HT-29 (cell line): ENCODE measurements at places on chromosomes 4 and X.

DNA sequence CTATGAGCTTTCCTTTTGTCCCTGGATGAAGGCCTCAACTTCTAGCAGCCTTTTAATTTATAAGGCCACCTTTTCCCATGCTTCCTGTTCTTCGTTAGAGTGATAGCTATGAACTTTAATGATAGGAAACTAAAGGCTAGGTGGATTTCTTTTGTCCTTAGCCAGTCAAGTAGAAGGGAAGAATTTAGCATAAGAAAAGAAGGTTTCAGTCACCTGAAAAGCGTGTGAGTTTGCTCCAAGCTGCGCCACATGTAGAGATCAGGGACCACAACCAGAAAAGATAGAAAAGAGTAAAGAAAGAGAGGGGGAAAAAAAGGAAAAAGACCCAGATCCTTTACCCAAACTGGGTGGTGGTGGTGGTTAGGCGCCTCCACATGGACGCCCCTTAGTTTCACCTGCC lies 28.6 kb downstream of the LUZP4 start:
- no peak for DNase-seq

GRCh38 chrX:109660435-109661143 lies 35.6 kb upstream of the KCNE5 start:
- no peak for DNase-seq

- DNase-seq = no peak
Measured at GRCh38 chrX:10519761-10520160, 100.6 kb downstream of the MID1 start.

DNA sequence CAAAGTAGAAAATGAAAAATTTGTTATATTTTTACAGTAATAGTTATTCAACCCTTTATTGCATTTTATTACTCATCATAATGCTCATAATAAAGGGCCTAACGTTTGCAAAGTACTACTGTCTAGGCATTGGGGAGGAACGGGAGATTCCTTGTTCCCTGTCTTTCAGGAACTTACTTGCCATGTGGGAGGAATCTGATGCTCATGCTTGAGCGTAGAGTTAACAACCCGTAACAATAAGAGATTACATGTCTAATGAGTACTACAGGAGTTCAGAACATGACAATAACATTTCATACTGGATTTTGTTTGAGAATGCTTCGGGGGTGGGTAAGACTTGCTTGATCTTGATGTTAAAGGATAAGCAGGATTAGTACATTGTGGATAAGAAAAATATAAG lies 2.9 kb downstream of the CCSER1 start:
- DNase-seq = peak; percentile 42

- DNase-seq = no peak
Measured at GRCh38 chrX:48966796-48967579, 4.7 kb downstream of the KCND1 start.

GRCh38 chrX:39969099-39969818 lies 128.5 kb downstream of the BCOR start:
- no peak for DNase-seq

GRCh38 chrX:136694431-136695087 lies 46.6 kb downstream of the CD40LG start:
- peak; percentile 58 for DNase-seq

GRCh38 chr4:37452952-37453280 lies 208.4 kb downstream of the NWD2 start:
- peak; percentile 96 for DNase-seq

- no peak for DNase-seq
Measured at GRCh38 chr4:169179609-169180521, 90.9 kb downstream of the SH3RF1 start.

GRCh38 chr4:52296341-52296740 lies 245.2 kb downstream of the SPATA18 start:
- no peak for DNase-seq

DNA sequence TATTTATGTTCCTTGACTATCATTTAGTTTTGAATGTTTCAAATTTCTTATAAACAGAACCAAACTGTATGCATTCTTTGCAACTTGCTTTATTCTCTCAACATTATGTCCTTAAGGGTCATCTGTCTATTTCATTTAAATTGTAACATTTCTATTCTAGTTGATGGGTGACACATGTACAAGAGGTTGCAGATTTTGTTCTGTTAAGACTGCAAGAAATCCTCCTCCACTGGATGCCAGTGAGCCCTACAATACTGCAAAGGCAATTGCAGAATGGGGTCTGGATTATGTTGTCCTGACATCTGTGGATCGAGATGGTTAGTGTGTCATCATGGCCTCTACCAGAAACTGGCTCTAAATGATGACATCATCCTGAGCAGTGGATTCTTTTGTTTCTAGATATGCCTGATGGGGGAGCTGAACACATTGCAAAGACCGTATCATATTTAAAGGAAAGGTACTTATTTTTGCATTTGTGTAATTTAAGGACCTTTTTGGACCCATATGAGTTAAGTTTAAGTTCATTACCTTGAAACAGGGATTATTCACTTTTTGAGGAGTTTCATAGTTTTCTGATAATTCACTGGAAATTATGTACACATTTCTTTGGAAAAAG lies 6.1 kb downstream of the LIAS start:
- DNase-seq = peak; percentile 43

- DNase-seq = no peak
Measured at GRCh38 chr4:137934911-137935310, 307.2 kb downstream of the SLC7A11 start.

DNA sequence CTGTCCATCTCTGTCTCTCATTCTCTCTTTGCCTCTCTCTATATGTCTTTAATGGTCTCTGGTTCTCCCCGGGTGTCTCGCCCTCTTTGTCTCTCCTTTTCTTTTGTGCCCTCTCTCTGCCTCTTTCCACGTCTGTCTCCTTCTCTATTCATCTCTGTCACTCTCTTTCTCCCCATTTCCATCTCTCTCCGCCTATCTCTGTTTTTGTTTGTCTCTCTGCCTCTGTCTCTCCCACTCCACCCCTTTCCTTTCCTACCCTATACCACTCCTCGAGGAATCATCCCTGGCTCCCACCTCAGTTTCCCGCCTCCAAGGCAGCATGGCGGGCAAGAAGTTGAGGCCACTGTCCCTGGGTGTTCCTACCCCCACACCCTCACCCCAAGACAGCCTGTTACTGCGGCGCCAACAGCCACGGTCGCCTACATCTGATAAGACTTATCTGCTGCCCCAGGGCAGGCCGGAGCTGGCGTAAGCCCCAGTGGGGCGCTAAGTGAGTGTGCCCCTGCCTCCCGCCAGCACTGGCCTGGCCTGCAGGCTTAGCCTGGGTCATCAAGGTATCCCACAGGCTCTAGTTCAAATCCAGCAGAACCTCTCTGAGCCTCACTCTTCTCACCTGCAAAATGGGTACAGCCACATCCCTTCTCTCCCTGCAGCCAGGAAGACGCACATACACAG lies 713 bp upstream of the GATA1 start:
- no peak for DNase-seq

GRCh38 chr4:87758270-87758669 lies 41.1 kb upstream of the IBSP start:
- DNase-seq = no peak

DNA sequence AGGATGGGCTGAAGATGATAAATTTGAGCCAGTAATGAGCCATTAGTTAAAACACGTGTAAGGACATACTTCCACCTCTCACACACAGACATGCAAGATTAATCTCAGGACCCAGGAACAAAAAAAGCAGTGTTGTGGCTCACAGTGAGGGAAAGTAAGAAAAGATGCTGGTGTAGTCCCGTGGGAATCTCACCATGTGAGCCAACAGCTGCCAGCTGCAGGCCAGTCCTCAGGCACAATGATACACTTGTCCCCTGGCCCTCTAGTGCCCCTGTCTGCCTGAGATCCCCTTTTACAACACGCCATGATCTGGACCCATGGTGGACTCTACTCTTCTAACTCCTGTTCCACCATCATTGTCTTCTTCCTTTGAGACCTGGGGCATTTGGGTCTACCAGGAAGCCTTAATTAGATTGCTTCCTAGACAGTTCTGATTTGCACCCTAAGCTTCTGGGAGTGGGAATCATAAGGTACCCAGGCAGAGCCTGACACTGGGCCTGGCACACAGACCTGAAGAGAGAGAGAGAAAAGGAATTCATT lies 194.7 kb downstream of the STIM2 start:
- no peak for DNase-seq

- no peak for DNase-seq
Measured at GRCh38 chr4:185752872-185753271, 59.1 kb downstream of the SORBS2 start.

DNA sequence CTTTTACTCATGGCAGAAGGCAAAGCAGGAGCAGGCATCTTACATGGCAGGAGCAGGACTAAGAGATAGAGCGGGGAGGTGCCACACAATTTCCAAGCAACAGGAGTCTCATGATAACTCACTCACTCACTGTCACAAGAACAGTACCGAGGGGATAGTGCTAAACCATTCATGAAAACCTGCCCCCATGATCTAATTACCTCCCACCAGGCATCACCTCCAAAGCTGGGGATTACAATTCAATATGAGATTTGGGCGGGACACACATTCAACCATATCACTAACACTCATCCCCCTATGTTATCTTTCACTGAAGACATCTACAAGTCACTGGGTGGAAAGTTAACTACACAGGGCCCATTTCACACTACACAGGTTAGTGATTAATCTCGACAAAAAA lies 25.4 kb upstream of the GLRB start:
- DNase-seq = no peak

DNA sequence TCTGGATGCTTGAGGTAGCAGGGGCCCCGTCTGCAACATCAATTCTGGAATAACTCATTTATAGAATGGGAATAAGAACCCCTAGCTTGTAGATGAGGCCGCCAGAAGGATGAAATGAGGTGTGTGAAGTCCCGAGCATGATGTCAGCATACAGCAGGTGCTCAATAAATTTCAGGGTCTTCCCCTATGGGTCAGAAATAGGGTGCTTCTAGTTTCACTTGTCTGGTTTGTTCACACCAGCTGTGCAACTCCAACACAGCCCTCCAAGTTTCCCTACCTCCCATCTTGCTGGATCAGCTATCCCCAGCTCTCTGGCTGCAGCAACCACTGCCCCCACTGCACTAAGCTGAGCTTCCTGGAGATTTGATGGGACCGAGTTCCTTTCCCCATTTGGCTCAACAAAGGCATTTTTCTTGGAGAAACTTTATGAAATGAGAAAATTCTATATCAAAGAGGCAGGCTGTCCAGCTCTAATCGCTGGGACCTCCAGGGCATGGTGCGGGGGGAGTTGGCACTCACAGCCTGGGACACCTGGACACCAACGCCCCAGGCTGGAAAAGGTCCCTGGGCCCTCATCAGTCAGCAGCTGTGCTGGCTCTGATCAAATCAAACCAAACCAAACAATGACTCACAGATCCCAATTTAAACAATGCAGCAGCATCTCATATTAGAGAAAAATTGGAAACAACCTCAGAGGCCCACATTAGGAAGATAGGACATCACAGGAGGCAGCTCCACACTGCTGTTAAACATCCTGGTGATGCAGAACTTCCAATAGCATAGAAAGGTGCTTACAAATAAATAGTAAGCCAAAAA lies 13.3 kb downstream of the SLC2A9 start:
- no peak for DNase-seq

GRCh38 chrX:103253608-103254007 lies 1.3 kb downstream of the TCEAL8 start:
- no peak for DNase-seq

DNA sequence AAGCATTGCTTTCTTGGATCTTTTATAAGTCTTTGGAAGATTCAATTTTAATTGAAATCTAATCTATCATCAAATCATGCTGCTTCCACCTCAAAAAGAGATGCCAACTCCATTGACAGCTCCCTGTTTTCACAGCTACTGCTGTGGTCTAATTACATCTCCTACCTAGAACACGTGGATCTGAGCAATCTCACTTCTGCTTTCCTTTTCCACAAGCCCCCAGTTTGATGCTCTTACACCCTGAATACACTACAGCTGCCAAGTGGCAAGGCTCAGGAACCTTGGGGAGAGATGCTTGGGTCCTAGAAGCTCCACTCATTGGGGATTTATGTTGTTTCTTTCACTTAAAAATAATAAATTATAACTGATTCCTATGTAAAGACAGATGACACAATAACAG lies 172.0 kb downstream of the CFAP299 start:
- no peak for DNase-seq

DNA sequence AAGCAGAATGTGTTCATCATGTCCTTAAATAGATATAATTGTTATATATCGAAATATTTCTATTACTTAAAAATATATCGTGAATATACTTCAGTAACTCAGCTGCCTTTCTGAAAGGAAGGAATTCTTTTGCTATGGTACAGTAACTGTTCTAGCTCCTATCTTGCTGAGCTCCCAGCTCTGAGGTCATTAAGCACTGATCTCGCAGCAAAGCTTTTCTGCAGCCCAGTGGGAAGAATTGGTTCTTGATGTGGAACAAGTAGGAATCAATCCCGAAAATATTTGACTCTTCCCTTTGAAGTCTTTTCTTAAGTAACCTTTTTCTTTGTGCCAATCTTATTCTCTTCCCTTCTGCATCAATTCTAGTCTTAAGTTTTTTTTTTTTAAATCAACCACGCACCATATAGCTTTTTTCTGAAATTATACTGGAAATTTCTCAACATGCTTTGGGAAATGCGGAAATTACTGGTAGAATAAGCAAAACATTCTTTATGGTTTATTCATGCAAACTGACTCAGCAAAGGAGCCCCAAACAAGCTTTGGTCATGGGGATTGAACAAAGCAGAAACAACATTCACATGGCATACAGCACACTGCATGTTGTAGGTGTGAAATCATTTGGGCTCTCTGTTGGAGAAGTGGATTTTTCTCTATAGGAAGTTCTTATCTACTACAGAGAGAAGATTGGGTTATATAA lies 428.9 kb upstream of the GNPDA2 start:
- no peak for DNase-seq

- DNase-seq = no peak
Measured at GRCh38 chr4:40205259-40206198, 8.7 kb downstream of the RHOH start.

- DNase-seq = no peak
Measured at GRCh38 chrX:109822861-109823260, 89.8 kb upstream of the ACSL4 start.

DNA sequence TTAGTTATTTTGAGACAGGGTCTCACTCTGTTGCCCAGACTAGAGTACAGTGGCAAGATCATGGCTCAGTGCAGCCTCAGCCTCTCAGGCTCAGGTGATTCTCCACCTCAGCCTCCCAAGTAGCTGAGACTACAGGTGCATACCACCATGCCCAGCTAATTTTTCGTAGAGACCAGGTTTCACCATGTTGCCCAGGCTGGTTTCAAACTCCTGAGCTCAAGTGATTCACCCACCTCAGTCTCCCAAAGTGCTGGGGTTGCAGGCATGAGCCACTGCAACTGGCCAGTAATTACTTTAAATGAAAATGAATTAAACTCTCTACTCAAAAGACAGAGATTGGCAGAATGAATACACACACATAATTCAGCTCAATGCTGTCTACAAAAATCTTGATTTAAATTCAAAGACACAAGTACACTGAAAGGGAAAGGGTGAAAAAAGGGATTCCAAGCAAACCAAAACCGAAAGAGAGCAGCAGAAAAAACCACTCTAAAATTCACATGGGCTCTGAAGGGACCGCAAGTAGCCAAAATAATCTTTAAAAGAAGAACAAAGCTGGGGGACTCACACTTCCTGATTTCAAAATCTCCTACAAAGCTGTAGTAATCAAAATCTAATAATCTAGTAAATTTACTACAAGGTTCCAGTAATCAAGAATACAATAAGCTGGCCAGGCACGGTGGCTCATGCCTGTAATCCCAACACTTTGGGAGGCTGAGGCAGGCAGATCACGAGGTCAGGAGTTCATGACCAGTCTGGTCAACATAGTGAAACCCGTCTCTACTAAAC lies 11.8 kb upstream of the SPON2 start:
- no peak for DNase-seq
